GM23338 (cell line): ENCODE measurements at places on chromosomes 16 and 17.

GRCh38 chr17:66310528-66311148 lies 8.2 kb downstream of the PRKCA start:
- peak; percentile 79 for DNase-seq

GRCh38 chr16:27838536-27839175 lies 224.9 kb downstream of the GSG1L start:
- DNase-seq, result no peak

- no peak for DNase-seq
Observed at GRCh38 chr16:79895917-79896203, 295.3 kb upstream of the MAF start.

- DNase-seq, result no peak
Observed at GRCh38 chr16:3369073-3369472, 13.4 kb downstream of the OR2C1 start.

DNA sequence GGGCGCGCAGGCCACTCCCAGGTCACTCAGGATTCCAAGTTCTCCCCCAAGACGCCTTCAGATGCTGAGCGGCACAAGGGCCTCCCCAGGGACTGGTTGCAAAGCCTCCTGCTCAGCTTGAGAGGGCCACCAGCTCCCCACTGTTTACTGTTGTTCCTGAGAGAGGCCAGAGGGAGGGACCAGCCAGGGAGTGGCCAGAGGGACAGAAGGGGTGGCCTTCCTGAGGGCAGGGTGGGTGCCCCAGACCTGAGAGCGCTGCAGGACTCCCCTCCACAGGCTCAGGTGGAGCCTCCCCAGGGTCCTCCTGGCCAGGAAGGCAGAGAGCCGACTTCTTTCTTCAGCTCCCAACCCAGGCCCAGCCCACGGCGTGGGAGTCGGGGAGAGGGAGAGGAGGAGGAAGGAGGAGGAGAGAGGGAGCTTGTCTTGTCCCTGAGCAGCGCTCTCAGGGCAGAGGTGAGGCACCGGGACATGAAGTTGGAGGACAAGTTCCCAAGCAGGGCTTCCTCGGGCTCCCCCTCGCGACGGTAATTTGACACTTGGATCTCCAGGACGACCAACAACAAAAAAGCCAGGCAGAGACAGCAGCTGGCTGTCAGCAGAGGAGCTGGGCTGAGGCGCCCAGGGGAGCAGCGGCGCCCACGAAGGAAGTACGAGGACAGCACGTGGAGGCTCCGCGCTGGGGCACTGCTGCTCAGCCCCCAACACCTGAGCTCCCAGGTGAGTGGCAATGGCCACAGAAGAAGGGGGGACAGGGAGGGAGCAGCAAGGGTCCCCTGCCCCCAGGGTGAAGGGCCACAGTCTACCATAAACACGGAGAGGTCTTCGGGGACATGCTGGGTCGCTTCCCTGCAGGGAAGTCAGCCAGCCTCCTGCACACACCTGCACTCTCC lies 497 bp downstream of the SMIM5 start:
- DNase-seq, result peak; percentile 97

GRCh38 chr16:22225060-22225459 lies 19.0 kb downstream of the EEF2K start:
- DNase-seq, result peak; percentile 68

- no peak for DNase-seq
Observed at GRCh38 chr16:71460236-71460635, 1.8 kb downstream of the ZNF23 start.

DNA sequence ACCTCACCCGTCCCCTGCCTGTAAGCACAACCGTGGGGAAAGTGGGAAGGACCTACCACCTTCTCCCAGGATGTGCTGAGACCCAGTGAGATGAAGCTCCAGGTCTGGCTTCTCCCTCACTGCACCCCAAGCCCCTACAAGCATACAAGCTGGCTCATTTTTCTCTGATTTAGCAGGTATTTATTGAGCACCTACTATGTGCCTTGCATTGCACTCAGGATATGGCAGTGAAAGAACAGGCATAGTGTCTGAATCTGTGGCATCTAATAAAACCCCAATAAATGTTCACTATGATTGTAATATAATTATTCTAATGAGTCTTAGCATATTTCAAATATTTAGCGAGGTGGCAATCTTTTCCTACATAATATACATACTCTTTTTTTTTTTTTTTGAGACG lies 84.5 kb downstream of the LITAF start:
- no peak for DNase-seq

DNA sequence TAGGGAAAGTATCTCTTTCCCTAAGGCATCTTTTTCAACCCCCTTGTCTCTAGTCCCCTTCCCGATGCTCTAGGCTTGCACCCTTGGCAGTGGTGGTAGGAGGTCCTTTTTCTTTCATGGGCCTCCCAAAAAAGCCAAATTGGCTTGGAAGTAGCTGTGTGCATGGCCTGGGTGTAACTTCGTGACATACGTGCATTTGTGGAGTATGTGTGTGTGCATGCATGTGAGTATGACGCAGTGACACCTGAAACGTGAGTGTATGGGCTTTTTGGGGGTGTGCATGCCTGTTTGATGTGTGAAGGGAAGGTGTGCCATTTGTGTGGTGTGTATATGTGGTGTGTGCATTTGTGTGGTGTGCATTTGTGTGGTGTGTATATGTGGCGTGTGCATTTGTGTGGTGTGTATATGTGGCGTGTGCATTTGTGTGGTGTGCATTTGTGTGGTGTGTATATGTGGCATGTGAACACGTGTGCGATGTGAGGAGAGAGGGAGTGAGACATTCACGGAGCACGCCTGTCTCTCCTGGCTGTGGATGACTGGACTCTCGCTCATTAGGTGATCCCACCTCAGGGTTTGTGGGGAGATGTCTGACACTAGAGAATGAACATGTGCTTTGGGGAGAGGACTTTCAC lies 15.7 kb downstream of the IGFBP4 start:
- DNase-seq, result no peak

DNA sequence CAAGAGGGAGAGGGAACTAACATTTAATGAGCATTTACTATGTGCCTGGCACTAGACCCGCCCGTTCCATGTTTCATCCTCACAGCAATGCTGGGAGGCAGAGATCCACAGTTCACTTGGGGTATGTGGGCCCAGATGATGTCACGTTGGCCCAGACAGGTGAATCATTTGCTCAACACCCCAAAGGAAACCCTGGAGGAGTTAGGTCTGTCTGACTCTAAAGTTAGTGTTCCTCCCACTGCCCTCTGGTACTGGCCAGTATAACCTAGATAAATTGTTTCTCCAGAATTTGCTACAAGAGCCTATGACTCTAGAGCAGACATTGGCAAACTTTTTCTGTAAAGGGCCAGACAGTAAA lies 164.6 kb downstream of the VPS53 start:
- no peak for DNase-seq

- DNase-seq, result no peak
Observed at GRCh38 chr16:72844225-72844920, 203.6 kb downstream of the ZFHX3 start.

- DNase-seq, result no peak
Observed at GRCh38 chr17:80691784-80692183, 147.1 kb downstream of the RPTOR start.

DNA sequence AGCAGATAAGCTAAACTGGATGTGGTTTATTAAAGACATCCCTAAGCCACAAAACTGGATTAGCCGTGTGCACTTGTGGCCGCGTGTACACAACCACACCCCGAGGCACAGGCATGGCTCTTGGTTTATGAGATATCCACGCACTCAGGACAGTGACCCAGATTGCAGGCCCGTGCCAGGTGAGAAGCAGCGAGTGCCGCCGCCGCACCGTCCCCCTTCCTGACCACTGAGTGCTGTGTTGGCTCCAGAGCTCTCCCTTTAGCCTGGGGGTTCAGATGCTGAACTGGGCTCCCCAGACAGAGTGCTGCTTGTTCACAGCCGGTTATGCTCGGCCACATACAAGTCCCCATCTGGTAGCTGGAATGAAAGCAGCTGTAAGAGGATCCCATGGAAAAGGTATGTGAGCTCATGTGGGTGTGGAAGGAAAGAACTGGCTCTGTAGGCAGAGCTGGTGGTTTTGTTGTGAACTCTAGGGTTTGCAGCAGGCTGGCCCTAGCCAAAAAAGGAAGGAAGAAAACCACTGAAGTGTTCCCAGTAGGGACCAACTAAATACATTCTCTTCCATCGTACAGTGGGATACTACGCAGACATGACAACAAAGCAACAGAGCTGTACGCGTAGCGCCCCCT lies 29.5 kb downstream of the KNOP1 start:
- DNase-seq, result no peak
